ENCODE measurements at places on chromosomes 11 and 22. TPM values are rescaled to one million over a fixed set of nuclear protein-coding genes. Genes with fewer than 3 reads are reported as not detected.

CLMP gene
- total RNA-seq: 103 TPM

SNX32 gene
- 0.44 TPM for total RNA-seq

HEPN1 gene
- total RNA-seq: not detected

ALDH3B1 gene
- total RNA-seq: 16.7 TPM

NAALAD2 gene
- total RNA-seq: 5.6 TPM

TIGD3 gene
- 0.37 TPM for total RNA-seq

TRIM48 gene
- total RNA-seq: not detected

DDX25 gene
- total RNA-seq: 0.11 TPM

FOLH1 gene
- not detected for total RNA-seq

LARGE1 gene
- 41.1 TPM for total RNA-seq

GRAMD1B gene
- 5.5 TPM for total RNA-seq

IFTAP gene
- 32.9 TPM for total RNA-seq

ARHGAP42 gene
- 11.5 TPM for total RNA-seq

ATL3 gene
- total RNA-seq: 115 TPM

APOA4 gene
- not detected for total RNA-seq

NRXN2 gene
- 0.55 TPM for total RNA-seq

UBASH3B gene
- total RNA-seq: 26.6 TPM

ISX gene
- not detected for total RNA-seq

OR2AT4 gene
- total RNA-seq: not detected

PSMA1 gene
- 207 TPM for total RNA-seq

Measured in uterine smooth muscle cell (primary cell).